ENCODE measurements at places on chromosomes 4 and X.

GRCh38 chrX:73562458-73562857, 539 bp upstream of the CHIC1 start:
- no peak for DNase-seq

DNA sequence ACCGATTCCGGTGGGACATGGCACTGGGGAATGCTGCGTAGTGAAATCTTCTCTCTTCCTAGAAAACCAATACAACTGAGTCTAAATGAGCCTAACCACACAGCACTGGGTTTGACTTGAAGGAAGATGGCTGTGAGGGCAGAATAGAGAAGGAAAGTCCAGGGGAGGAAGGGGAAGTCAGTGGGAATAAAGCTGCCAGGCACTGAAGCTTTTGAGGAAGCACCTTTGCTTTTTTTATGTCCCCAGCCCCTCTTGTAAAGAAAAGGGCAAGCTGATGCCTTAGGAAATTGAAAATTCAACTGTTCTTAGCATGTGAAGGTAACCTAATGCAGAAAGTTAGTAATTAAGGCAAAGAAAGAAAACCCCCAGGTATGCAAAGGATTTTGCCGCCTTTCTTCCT, 20.6 kb downstream of the MED28 start:
- no peak for DNase-seq

DNA sequence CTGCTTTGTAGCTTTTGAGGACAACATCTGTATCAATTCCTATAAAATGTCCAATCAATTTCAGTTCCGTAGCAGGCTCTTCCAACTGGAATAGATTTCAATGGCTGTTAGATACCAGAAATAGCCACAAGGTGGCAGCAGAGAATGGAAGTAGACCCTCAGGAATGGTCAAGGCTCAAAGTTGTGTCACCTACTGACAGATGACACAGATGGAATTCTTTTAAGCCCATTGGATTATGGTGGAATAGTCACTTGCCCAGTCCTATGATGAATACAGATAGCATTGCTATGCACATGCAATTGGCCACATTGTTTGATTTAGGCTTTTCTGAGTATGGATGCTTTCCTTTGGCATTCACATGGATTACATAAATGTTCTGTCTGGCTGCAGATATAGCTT, 130.4 kb upstream of the RADX start:
- DNase-seq: peak; percentile 11

- DNase-seq: no peak
Measured at GRCh38 chrX:80879143-80879542, 69.5 kb upstream of the BRWD3 start.

GRCh38 chr4:95213366-95213765, 335.4 kb downstream of the UNC5C start:
- no peak for DNase-seq

- DNase-seq: no peak
Measured at GRCh38 chr4:30456716-30457115, 263.5 kb upstream of the PCDH7 start.

- DNase-seq: no peak
Measured at GRCh38 chr4:177367336-177367735, 57.7 kb downstream of the NEIL3 start.

- DNase-seq: no peak
Measured at GRCh38 chrX:40151211-40152172, 53.7 kb upstream of the BCOR start.

GRCh38 chrX:46864606-46865005, 27.8 kb downstream of the RP2 start:
- DNase-seq: no peak

GRCh38 chr4:167238226-167238625, 3.9 kb upstream of the SPOCK3 start:
- DNase-seq: no peak

GRCh38 chr4:174100910-174101309, 182.6 kb downstream of the FBXO8 start:
- DNase-seq: no peak

GRCh38 chr4:66687459-66687858, 857.8 kb downstream of the CENPC start:
- DNase-seq: no peak

DNA sequence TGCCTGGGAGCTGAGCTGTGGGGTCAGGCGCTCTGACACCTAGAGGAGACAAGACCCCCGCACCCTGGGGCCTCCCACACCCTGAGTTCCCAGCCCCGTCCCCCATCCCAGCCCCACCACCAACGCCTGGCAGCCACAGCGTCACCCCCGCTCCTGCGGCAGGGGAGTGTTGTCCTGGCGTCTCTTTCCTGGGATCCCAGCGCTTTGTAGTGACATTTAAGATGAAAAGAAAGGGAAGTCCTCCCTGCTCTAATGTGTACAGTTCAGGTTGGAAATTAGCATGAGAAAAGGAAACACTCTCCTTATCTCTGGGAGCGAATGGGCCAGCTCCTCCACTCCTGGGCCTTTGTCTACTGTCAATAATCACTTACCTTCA, 112.1 kb downstream of the FAM53A start:
- no peak for DNase-seq

GRCh38 chr4:65968831-65969558, 298.7 kb upstream of the EPHA5 start:
- no peak for DNase-seq

GRCh38 chr4:25827373-25827772, 35.4 kb downstream of the SEL1L3 start:
- DNase-seq: no peak

DNA sequence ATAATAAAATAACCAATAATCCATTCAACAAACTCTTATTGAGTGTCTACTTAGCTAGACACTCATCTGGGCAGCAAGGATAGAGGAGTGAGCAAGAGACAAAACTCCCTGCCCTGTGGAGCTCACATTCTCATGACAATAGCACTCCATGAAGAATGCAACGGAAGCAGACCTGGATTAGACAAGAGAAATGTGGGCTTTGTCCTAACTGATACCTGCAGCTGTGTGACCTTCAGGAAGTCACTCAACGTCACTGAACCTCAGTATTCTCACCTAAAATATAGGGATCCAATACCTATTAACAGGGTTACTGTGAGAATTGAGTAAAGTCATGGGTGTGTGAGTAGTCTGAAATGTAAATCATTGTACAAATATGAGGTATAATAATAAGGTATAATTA, 61.2 kb downstream of the NDNF start:
- no peak for DNase-seq

GRCh38 chr4:54224996-54225597, 4.0 kb upstream of the PDGFRA start:
- DNase-seq: no peak

DNA sequence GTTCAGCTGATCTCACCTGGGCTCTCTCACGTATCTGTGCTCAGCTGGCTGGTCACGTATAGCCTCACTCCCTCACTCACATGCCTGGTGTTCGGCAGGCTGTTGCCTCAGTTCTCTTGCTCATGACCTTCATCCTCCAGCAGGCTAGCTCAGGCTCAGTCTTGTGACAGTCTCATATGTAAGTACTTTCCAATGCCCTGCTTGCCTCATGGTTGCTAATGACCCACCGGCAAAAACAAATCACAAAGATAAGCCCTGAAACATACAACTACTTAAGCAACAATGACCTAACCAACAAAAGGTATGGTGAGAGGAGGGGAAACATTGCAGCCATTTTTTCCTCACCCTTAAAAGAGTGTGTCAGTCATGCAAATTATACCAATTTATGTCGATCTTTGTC, 25.0 kb downstream of the MEPE start:
- DNase-seq: no peak

GRCh38 chr4:1532549-1533395, 126.5 kb upstream of the NKX1-1 start:
- DNase-seq: no peak

DNA sequence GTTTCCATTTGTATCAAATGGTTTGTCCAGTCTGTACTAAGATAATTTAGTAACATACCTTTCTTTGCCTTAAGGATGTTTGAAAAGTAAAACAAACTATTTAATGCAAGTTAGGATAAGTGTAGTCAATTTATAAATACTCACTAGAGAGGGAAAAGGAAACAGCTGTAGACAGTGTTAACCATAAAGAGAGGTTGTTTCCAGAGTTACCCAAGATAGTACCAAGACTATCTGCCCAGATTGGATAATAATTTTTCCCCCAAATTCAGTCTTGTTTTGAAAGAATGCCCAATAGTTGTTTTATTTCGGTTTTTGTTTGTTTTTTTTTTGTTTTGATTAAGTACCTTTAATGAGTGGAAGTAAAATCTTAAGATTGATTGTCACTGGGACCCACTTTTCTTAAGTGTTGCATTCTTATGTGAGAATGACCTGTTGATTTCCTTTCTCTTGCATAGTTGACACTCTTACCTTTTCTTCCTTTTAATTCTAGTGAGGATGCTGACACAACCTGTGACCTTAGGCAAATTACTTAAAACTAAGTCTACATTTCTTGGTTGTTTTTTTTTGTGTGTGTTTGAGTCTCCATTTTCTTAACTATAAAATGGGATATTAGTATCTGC, 12.8 kb downstream of the AFF1 start:
- no peak for DNase-seq

DNA sequence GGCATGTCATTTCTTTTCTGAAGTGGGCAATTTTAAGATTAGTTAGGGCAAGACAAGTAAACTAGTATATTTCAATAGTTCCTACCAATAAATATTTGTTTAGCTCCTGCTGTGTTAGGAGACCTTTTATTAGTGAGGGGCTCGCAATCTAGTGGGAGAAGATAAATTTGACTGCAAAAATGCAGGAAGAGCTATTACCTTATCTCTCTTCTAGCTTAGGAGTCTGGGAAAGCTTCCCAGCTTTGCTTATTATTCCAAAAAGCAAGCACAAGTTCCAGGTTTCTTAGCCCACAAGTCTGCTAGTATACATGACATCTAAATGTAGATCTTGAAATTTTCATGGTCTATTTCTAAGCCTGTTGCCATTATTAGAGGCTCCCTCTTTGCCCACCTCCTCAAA, 191.1 kb downstream of the GC start:
- no peak for DNase-seq

GRCh38 chr4:7863911-7864681, 75.6 kb downstream of the AFAP1 start:
- peak; percentile 51 for DNase-seq

GRCh38 chr4:159159611-159160010, 56.7 kb downstream of the RAPGEF2 start:
- no peak for DNase-seq

DNA sequence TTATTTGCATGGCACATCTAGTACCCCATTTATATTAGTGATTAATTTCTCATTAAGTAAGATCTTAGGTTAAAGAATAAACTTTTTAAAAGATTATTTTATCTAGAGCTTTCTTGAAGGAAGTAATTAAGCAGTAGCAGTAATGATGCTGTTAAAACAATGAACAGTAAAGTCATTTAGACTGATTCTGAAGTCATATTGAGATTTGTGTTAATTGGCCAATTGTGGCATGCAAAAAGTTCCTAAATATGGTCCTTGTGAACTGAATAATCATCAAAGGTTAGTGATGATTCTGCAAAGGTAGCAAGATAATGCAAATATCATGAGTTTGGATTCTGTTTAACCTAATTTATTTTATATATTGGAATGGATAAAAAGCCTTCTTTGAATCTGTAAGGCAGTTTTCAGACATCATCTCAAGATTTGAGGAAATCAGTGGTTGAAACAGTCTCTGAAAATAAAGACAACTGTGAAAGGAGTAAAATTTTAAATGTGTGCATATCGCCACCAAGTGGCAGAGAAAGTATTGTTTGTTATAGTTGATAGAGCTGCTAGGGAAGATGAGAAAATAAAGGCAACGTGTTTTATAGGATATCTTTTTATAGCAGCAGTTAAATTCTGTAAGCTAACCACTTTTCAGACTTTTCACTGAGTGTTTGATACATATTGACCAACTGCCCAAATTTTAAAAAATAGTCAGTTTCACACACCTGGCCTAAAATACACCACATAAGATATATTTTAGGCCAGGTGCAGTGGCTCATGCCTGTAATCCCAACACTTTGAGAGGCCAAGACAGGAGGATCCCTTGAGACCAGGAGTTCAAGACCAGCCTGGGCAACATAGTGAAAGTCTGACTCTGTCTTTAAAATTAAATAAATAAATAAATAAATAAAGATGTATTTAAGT, 79.6 kb downstream of the CCKAR start:
- peak; percentile 22 for DNase-seq

DNA sequence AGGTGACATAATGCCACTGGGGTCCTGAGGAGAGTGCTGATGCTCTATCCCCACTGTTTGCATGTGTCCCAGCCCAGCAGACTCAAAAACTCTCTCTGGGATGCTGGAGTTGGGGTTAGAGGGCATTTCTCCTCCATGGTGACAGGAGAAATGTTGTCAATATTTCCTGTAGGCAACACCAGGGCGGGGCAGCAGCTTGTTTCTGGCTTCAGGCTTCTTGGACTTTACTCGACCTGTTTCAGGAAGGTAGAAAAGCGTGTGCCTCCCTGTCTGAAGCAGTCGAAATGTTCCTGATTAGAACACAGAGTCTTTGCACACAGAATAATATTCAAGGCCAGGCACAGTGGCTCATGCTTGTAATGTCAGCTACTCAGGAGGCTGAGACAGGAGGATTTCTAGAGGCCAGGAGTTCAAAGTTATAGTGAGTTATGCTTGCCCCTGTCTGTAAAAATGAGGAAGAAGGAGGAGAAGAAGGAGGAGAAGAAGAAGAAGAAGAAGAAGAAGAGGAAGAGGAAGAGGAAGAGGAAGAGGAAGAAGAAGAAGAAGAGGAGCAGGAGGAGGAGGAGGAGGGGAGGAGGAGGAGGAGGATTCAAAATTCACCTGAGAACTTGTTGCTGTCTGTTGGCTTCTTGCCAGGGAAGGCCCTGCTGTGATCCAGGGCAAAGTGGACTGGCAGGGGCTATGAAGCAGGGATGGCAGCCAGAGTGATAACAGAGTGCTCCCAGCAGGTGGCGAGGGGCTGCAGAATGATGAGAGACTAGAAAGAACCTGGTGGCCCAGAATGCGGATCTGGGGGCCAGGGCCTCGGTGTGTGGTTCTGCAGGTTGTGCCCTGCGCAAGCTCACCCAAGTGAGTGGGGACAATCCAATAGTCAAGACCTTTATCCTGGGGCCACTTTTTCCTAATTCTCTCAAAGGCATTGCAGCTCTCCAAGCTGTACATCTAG, 82.9 kb downstream of the RTL5 start:
- no peak for DNase-seq

- no peak for DNase-seq
Measured at GRCh38 chr4:28555866-28556265, 1695.2 kb downstream of the STIM2 start.

DNA sequence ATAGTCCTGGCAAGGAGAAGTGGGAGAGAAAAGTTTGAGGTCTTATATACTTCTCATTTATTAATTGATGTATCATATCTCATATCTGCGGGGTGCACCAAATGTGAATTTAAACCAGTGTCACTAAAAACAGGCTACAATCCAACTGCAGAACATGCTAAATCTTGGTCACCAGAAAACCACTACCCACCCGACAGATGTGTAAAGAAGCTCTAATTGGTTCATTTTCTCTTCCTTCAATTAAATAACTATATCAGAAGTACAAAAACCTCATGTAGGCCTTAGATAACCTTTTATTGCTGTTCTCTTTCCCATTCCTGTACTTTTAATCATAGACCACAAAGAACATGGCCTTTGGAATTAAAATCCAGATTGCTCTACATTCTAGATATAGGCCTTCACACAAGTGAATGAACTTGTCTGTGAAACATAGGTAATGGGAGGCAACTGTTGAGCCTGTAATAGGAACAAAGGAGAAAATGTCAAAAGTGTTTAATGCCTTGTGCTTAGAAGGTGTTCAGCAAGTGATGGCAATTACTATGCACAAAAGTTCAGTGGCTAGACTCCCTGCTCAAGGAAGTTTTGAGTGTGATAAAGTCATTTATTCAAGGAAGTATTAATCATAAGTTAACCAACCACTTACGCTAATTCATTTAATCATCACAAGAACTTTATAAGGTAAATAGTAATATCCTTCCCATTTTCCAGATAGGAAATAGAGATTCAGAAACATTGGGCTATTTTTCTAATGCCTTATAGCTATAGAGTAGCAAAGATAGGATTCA, 425.6 kb downstream of the INPP4B start:
- no peak for DNase-seq

- DNase-seq: no peak
Measured at GRCh38 chr4:33200377-33200776, 2480.2 kb downstream of the PCDH7 start.
